Mesendoderm (in vitro differentiated cells): ENCODE measurements at places on chromosomes 7 and 10.

- no peak for DNase-seq
These were observed 37.5 kb downstream of the AHCYL2 start for GRCh38 chr7:129262324-129262723.

DNA sequence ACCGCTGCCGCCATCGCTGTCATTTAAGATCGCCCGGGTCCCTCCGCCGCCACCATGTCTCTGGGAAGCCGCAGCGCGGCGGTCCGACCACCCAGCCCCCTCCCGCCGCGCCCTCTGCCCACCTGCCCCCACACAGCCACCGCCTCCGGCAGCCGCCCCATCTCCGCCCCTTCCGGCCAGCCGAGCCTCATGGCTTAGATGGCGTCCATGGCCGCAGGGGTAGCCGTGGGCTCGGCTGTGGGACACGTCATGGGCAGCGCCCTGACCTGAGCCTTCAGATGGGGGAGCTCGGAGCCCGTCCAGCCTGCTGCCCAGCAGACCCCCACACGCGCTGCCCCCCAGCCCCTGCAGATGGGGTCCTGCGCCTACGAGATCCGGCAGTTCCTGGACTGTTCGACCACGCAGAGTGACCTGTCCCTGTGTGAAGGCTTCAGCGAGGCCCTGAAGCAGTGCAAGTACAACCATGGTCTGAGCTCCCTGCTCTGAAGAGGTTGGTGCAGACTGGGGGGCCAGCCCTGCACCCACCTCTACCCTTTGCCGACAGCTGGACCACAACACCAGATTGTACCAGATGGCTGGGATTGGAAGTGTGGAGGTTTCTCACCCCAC lies 38.0 kb upstream of the TARP start:
- no peak for DNase-seq

DNA sequence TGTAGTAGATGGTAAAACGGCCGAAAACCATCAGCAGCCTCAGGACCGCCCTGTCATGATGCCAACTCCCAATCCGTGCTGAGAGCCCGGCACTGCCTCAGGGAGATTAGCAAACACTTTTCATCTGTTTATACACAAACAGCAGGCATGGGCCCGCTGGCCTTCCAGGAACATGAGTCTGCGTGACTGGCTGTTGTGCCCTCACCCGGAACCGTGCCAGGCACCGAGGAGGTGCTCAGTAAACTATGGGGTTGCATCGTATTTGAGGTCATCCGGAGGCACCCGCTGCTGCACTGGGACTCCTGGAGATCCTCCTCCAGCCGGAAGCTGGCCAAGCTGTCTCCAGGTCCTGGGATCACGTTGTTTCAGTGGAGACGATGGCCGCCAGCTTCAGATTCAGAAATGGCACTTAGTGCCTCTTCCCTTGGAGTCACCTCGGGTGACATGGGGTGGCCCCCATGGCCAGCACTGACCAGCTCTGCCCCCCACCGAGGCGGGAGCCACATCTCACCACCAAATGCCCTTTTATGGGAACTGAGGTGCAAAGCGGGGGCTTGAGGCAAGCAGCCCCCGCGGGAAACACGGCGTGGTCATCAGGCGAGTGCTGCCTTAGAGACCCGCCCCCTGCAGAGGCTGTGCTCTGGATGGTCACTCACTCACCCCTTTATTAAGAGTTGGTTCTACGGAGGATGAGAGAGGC lies 585.9 kb downstream of the PTPRN2 start:
- no peak for DNase-seq

DNA sequence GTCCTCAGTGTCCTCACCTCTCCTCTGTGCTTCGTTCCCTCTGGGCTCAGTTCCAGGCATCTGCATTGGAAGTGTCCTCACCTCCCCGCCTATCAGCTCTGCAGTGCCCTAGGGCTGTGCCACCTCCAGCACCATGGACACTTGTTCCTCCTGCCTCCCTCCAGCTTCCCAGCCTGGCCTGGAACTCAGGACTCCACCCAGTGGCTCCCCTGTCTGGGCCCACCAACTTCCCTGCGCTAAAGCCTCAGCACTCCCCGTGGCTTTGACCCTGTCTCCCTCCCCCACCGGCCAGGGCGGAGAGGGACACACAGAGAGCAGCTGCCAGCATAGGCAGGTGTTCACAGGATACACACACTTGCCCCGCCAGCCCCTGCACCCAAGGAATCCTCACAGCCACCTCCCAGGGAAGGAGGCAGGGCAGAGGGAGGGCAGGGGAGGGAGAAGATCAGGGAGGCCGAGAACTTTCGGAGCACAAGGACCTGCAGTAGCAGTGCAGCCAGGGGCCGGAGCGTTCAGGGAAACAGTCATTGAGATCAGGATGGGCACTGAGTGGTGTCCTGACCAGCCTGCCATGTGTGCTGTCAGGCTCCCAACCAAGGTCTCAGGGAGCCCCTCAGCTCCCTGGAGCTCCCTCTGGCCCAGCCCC lies 31.3 kb downstream of the ANXA8 start:
- peak; percentile 28 for DNase-seq

DNA sequence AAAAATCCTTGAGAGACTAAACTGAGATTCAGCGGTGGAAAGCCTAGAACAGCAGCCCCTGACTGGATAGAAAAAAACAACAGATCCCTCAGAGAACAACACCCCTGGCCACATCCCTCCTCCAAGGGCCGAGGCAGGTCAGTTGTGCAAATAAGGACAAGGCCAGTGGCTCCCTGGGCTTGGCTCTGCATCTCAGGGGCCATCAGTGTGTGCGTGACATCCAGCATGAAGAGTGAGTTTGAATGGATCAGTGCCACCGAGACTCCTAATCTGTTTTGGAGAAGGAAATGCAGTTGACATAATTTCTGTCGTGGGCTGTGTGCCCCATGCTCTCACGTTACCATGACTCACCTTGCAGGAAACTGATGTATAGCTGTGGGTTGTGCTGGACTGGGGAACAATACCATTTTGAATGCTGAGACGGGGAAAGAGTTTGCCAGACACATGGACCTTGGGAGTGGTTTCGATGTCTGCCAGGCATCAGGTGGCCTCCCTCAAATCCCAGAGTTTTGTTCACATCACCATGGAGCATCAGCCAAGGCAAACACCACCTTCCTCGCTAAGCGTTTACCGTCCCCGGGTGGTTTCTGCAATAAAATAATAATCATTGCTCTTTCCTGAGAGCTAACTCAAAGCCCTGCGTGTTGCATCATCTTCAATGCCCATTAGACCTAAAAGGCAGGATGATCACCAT lies 153.2 kb upstream of the FZD8 start:
- no peak for DNase-seq

DNA sequence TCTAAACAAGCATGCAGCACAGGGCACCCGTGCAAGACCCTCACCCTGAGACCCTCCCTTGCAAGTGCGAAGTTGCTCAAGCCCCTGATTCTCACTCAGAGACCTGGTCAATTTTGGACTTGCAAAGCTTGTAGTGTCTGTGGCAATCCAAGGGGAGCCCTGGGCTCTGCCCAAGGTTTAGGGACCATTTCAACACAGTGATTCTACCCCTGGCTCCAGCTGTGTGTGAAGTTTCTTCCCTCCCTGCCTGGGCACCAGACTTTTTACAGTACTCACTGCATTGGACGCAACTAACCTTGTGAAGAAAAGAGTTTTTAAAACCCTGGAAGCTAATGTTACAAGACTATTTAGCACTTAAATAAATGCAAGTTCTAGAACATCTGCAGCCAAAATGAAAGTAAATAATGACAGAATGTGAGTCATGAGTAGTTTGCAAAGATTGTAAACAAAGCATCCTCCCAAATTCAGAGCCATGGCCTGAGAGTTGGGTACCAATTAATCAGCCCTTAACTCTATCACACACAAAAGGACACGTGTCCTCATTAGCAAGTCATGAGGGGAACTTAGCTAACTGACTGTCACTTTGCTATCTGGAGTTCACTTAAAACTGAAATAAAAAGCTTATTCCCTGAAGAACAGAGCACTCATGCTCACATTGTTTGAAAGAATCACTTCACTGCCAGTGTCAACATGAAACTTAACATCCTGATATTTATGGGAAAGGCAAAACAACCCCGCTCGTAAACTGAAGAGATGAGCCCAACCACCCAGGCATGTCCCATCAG lies 48.1 kb downstream of the RGS10 start:
- no peak for DNase-seq

GRCh38 chr10:75418712-75419111 lies 12.7 kb upstream of the LRMDA start:
- DNase-seq: no peak

- DNase-seq: no peak
These were observed 112.2 kb downstream of the PTPN20 start for GRCh38 chr10:47023237-47024045.

DNA sequence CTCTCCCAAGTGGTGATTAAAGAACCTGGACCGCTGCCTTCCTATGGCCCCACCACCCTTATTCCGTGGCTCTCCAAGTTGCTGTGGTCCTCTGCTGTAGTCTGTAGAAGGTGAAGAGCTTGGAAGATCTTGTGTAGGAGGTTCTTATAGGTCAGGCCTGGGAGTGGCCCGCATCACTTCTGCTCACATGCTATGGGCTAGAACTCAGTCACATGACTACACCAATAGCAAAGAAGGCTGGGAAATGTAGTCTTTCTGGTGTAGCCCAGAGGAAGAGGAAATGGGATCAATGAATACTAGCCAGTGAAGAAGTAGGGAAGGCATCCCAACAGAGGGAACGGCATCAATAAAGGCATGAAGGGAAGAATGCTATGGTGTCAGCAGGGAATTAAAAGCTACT lies 41.3 kb upstream of the AOAH start:
- peak; percentile 74 for DNase-seq

DNA sequence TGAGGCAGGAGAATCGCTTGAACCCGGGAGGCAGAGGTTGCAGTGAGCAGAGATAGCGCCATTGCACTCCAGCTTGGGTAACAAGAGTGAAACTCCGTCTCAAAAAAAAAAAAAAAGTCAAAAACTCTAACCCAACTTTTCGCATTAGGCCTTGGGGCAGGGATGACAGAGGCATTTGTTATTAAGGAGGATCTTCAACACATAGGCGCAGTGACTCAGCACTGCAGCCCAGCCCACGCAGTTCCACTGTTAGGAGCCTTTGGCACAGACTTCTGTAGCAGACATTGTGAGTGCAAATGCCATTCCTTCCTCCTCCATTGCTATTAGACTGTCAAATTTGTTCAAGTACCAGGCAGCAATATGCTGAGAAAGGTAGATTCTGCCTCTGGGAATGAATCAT lies 43.1 kb upstream of the KLHL7 start:
- no peak for DNase-seq

DNA sequence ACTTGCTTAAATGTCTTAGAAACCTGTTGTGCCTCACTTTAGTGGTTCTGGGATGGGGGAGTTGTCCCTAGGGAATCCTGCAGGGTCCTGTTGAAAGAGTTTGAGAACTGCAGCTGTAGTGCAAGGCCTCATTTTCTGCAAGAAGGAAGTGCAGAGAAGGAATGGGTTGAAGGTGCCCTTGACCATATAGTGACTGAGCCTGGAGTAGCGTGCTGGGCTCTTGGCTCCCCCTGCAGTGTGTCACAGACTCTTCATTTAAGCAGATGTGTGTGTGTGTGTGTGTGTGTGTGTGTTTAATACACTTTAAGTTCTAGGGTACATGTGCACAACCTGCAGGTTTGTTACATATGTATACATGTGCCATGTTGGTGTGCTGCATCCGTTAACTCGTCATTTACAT lies 92.2 kb downstream of the GRK5 start:
- DNase-seq: peak; percentile 48

DNA sequence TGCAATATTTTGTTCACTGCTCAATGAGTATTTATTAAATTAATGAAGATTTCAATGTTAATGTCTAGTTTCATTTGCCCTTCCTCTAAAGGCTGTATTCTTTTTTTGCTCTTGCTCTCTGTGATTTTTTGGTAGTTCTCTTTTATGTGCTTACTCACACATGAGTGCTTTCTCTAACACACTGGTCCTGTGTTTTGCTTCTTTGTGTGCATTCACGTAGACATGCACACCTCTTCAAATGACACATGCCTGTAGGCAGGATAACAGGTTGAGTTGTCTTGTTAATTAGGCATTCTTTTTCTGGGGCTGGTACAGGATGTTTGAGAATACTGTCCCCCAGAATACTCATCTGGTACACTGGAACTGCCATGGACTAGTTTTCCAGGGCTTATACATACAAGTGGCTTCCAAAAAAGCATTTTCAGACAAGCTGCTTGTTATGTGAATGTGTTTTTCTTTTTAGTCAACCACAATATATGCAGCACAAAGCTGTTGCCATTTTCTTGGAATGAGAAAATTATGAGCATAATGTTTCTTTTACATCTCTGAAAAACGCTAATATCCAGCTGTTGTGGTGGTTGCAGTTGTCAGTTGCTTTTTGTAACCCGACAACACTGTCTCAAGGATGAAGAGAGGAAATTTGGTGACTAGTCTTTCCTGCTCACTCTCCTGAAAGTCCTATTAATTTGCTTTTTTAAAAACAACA lies 416.4 kb downstream of the AUTS2 start:
- DNase-seq: no peak

GRCh38 chr7:74129887-74130286 lies 44.3 kb upstream of the EIF4H start:
- no peak for DNase-seq

- DNase-seq: no peak
These were observed 61.5 kb downstream of the PTN start for GRCh38 chr7:137282043-137282442.

GRCh38 chr7:94908323-94909178 lies 1.2 kb downstream of the PPP1R9A start:
- peak; percentile 77 for DNase-seq

- no peak for DNase-seq
These were observed 115.6 kb downstream of the ABCA13 start for GRCh38 chr7:48286836-48287235.

- DNase-seq: no peak
These were observed 176.3 kb upstream of the ZNF32 start for GRCh38 chr10:43824934-43825333.

DNA sequence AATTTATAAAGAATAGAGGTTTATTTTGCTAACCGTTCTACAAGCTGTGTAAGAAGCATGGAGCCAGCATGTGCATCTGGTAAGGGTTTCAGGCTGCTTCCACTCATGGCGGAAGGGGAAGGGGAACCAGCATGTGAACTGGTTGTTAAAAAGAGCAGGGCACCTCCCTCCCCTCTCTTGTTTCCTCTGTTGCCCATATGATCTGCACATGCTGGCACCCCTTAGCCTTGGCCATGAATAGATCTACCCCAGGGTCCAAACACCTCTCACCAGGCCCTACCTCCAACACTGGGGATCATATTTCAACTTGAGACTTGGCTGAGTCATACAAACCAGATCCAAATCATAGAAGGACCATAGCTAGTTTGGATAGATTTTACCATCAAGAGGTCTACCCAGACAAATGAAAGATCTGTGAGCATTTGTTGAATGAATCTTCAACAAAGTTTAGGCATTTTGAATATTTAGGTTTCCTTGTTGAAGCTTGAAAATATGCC lies 36.0 kb upstream of the NRP1 start:
- no peak for DNase-seq

- no peak for DNase-seq
These were observed 10.5 kb upstream of the HYCC1 start for GRCh38 chr7:23024454-23024853.

DNA sequence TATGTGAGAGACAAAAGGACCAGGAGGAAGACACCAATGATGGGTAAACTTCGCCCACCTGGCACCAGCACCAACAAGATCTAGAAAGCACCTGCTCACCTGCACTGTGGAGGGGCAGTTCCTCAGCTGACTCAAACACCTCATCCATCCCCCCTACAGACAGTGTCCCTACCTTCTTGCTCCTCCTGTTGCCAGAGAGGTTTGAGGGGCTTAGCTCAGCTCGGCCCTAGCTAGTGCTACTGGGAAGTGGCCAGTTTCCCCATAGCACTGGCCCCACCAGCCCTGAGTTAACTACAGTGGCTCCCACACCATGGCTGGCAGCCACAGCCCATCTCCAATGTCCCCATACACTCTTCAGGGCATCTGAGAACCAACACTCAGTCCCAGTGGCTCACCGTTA lies 70.8 kb downstream of the GRID1 start:
- DNase-seq: no peak
